ENCODE measurements at places on chromosomes 6 and 20.

DNA sequence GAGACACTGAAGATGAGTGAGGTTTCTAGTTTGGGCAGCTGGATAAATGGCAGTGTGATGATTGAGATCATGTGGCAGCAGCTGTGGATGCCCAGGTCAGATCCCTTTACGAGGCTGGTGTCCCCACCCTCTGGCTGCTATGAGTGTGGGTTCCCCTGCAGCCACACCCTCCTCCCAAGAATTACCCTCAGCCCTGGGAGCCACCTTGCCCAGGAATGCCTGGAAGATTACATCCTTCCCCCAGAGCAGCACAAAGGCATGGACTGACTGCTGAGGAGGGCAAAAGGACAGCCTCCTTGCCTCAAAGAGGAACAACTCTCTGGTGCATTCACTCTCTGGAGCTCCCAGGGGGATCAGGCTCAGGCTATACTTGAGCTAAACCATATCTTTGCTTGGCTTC lies 15.0 kb upstream of the PKHD1 start:
- no peak for DNase-seq

DNA sequence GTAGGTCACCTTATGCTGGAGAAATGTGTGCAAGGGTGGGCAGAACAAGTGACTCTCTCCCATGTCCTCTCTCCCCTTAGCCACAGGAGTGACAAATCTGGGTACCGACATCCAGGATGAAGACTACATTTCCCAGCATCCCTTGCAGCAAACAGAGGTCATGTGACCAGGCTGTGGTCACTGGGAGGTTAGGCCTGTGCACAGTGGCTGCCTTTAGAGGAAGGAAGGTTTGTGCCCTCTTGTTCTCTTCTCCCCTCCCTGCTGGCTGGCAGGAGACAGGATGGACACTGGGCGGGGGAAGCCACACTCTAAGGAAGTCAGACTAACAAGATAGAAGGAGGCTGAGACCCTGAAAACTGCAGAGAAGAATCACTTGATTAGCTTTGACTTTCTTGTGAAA lies 360.2 kb downstream of the PREX1 start:
- no peak for DNase-seq

GRCh38 chr6:12007887-12008286 lies 4.2 kb upstream of the HIVEP1 start:
- DNase-seq, result no peak

DNA sequence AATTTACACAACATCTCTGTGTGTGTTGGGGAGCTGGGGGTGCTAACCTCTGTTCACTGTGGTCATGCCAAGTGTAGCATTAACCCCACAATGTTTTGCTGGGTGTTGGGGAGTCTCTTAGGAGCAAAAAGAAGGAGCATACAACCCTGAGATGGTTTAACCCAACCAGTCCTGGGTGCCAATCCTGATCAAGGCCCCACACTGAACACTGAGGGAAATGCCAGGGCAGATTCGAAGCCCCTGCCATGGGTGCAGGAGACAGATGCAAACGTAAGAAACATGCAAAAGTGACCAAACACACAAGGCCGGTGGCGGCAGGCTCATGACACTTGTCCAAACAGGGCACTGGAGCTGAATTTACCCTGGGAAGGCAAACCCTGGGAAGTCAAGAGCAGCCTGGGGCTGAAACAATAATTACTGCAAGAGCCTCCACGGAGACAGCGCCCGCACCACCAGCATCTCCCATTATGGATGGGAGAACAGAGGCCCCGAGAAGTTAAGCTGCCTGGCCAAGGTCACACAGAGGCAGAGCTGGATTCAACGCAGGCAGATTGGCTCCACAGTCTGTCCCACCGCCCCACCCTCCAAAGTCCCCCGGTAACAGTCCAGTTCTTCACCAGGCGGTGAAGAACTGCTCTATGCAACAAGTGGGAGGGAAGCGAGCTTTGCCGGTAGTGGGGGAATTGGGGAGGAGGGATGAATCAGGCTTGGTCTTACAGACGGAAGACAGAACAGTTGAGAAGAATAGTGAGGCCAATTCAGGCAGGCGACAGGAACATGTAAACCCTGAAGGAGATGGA lies 8.5 kb downstream of the ACSS1 start:
- no peak for DNase-seq

DNA sequence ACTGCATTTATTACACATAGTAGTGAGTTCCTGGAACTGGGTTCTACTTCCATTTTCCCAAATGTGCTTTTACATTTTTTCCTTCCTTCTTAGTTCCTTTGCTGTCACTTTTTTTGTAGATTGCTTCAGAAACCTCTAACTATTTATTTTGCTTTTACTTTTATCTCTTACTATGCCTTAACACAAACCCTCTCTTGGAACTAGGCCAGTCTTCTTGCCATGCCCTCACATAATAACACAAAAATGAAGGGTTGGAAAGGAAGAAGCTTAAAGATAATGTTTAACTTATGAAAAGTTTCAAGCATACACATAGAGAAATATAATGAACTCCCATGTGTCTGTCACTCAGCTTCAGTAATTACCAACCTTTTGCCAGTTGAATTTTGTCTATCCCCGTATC lies 27.1 kb downstream of the TOP1 start:
- DNase-seq, result no peak

DNA sequence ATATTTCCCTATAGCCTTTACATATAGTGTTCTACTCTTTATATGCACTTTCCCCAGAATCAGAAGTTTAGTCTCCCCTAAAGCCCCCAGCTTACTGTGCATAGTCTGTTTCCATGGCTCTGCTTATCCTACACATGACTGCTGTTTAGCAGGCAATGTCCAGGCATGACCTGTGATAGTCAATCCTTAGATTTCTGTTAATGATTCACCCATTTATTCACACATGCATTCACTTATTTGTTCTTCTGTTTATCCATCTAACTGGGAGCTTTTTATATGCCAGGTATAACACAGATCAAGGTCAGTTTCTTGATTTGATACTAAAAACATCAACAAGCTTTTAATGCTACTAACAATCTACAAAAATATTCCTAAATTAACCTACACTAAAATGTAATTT lies 300.8 kb downstream of the PHF3 start:
- DNase-seq, result no peak

DNA sequence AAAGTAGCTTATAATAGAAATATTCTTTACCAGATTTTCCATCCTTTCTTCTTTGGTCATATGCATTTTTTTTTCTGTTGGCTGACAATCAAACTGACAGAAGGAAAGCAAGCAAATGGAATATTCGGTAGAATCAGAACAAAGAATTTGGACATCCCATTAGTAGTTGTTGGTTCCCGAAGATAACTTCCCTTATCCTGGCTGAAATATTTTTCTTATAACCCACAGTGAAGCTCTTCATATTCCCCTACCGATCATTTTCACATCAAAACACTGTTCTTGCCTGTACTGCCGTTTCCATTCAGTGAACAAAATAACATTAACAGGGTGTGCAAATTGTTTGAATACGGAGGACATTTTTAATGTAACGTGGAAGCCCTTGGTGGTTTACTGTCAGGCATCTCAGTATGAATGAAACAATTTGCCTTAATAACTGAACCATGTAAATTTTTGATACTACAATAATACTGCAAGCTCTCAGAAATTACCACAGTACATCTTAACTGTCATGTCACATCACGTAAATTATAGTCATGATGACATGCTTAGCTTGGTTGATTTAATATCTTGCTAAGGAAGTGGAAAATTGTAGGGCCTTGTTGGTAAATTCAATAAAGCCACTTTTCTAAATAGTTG lies 311.5 kb downstream of the LAMA2 start:
- DNase-seq, result no peak

GRCh38 chr20:41570557-41570956 lies 47.6 kb downstream of the CHD6 start:
- no peak for DNase-seq

DNA sequence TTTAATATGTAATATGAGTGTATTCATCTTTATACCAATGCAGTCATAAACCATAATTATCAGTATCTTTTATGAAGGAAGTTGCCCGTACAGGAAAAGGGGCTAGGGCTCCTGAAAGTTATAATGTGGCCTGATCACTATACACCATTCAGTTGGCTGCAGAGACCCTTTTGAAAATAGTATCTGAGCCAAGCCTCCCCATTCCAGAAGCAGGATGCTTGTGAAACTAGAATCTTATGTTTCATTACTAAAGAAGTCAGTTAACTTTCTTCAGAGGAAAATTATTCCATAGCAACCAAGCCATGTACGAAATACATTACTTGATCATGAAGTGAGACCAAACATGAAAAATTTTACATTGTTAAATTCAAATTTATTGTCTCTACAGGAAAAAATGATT lies 251.5 kb upstream of the TCF21 start:
- DNase-seq, result no peak

- no peak for DNase-seq
These were observed 205.5 kb downstream of the ZNF217 start for GRCh38 chr20:53387983-53388675.

GRCh38 chr6:105301756-105302616 lies 100.9 kb downstream of the PREP start:
- no peak for DNase-seq

DNA sequence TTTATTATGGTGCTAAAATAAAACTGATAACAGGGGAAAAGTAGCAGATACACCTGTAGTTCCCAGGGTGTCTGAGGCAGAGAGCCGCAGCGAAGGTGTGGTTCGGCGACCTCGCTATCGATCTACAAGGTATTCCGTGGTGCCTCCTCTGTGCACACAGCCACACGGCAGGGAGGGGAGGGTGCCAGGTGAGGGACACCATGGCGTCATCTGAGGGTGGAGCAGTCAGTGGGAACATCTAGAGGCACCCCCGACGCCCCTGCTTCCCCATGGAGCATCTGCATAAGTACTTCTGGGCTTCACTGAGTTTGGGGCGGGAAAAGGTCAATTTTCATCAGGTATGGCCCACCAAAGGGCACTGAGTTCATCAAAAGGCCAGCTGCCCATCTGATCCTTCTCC lies 243.3 kb downstream of the TAF4 start:
- DNase-seq, result no peak

DNA sequence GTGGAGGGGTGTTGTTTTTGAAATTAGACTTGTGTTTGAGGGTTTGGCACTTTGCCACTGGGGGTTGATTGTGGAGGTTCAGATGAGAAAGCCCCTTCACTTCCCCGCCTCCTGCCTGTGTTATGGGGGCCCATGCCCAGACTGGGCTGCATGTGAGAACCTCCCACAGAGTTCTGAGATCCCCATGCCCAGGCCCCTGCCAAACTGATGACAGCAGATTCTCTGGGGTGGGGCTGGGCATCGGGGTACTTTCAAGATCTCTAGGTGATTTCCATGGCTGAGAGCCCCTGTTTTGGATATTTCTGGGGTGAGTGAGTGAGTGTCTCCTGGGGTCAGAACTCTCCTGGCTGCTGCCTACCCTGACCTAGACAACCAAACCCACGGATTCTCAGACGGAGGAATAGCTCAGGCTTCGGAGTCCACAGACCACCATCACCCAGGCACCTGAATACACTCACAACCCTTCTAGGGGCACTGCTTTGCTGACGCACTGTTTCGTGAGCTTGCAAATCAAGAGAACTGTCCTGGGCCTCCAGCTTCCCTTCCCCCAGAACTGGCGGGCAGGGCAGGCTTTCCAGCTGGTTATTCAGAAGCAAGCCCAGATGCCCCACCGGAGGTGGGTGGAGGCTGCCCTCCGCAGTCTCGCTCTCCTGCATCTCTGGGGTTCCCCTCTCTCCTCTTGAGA lies 6.3 kb downstream of the BCAS1 start:
- DNase-seq, result no peak

DNA sequence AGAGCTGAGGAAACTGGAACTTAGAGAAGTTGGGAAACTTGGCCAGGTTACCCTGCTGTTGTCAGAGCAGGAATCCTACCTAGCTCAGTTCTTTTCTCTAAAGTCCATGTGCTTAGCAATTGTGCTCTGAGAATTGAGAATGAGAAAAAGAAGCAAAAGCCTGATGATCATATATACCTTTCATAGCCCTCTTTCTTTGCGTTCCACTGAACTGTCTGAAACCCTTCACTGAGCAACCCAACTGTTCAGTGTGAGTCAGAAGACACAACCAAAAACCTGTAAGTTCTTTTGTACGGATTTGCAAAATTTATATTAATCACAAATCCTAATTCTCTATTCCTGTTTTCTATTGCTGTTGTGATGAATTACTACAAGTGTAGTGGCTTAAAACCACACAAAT lies 80.6 kb downstream of the PHF3 start:
- DNase-seq, result no peak

DNA sequence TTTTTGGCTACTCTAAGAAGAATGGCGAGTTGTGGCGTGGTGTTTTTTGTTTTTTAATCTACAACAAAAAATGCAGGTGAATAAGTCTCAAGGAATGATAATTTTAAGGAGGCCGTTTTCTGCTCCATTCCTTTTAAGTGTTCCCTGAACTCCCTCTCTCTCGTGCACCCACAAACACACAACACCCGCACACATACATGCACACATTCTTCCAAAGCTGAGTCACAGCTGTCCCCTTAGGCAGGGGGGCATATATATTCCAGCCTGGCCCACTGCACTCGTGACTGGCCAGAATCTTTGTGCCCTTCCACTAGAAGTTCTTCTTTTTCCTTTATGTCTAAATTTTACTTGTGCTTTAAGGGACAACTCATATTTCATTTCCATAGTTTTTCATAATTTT lies 405.7 kb downstream of the LMBRD1 start:
- no peak for DNase-seq
